ENCODE measurements at places on chromosomes 13 and 19.

- DNase-seq: no peak
Observed at GRCh38 chr13:34349091-34349722, 531.3 kb downstream of the RFC3 start.

DNA sequence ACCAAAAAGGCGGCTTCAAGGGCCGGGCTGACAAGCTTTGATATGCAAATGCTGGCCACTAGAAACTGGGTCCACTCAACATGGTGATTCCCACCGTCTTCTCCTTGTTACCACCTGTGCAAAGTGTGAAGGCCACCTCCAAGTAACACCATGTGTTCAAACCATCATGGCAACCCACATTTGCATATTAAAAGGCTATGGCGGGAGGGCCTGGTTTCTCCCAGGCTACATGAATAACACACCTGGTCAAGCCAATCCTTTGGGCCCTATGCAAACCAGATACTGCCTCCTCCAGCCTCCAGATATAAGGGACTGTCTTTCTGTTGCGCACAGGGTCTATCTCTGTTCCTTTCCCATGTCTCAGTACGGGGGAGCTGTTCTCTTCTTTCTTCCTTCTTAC is 36.6 kb upstream of the ZSCAN5A start:
- DNase-seq: no peak

GRCh38 chr13:76307142-76307541 is 579.1 kb downstream of the KCTD12 start:
- no peak for DNase-seq

GRCh38 chr19:45350477-45351058 is 10.0 kb downstream of the KLC3 start:
- no peak for DNase-seq

DNA sequence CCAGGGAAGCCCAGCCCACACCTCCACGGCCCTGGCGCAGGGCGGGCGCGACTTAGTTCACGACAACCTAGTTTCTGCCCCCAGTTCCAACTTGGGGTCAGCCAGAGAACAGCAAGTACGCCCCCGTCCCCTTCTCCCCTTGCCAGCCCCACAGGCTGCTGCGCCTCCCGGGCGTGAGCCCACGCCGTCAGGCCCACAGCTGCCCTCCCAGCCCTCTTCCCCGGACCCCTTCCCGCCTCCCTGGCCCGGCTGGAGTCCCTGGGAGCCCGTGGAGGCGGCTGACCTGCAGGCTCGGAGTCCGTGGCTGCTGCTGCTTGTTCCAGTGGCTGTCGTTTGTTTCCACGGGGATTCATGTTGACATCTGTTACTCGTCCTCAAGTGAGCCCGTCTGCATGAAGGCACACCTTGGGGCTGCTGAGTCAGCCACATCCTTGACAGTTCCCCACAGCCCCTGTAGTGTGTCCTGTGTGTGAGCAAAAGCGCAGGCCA is 86.0 kb downstream of the ATP11A start:
- DNase-seq: no peak

GRCh38 chr19:48480183-48480557 is 11.0 kb downstream of the CYTH2 start:
- no peak for DNase-seq

GRCh38 chr13:110192472-110192871 is 114.5 kb downstream of the COL4A1 start:
- DNase-seq: no peak

DNA sequence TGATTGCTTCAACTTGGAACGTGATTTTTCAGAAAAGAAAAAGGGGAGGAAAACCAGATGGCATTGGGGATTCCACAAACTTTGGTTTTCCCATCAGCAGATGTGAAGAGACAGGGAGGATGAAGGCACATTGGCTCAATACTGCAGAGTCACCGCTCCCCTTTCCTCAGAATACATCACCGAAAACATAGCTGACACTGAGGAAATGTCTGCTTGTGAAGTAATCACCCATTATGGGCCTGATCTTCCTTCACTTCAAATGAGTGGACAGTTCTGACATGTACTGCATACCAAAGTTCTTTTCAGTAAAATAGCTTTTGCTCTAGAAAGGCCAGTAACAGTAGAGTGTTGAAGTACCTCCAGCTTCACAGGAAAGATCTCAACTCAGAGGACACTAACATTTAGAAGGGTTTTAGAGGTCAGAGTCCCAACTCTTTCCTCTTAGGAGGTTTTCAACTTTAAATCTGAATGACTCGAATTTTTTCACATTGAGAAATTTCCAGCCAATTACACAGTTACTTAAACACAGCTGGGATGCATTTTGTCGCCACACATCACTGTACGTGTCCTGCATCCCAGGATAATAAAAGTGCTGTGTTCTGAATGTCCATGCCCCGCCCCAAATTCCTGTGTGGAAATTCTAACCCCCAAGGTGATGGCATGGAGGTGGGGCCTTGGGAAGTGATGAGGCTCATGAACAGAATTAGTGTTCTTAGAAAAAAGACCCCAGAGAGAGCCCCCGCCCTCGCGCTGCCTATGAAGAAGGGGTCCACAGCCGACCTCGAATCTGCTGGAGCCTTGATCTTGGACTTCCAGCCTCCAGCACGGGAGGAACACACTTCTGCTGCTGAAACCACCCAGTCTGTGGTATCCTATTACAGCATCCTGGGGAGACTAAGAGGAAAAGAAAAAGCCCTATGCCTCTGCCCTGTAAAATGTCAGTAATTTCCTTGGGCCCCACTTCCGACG is 77.7 kb downstream of the COL4A1 start:
- no peak for DNase-seq

GRCh38 chr19:19204181-19204580 is 967 bp upstream of the NR2C2AP start:
- DNase-seq: no peak

GRCh38 chr13:23147827-23148226 is 33.0 kb upstream of the SGCG start:
- no peak for DNase-seq

GRCh38 chr13:108352599-108352998 is 83.1 kb downstream of the TNFSF13B start:
- no peak for DNase-seq

DNA sequence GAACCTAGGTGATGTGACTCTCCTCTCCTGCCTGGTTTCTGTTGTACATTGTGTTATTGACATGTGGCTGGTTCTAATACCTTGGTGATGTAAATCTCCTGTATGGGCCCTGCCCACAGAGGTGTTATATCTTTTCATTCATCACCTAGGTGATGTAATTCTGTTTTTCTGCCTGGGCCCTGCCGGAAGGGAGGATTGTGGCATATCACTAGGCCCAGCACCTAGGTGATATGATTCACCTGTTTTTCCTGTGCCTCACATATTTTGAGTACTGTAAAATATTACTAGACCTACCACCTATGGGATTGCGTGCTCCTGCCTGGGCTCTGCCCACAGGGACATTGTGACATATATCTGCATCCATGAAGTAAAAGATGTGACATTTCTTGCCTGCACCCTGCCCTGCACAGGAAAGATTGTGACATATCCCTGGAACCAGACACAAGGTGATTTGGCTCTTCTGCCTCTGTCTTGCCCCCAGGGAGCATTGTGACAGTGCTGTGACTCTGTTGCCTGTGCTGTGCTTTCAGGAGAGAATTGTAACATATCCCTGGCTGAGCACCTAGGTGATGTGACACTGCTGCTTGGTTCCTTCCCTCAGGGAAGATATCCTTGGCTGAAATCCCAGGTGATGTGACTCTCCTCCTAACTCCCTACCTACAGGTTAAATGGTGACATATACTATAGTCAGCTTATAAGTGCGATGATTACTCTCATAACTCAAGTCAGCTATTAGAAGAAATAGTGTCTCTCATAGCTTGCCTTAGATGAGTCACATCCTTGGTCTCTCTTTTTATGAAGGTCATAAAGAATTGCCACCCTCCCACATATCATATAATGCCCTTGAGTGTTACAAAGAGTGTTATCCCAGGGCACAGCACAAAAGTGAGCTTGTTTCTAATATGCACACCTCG is 13.3 kb upstream of the ZNF681 start:
- no peak for DNase-seq

DNA sequence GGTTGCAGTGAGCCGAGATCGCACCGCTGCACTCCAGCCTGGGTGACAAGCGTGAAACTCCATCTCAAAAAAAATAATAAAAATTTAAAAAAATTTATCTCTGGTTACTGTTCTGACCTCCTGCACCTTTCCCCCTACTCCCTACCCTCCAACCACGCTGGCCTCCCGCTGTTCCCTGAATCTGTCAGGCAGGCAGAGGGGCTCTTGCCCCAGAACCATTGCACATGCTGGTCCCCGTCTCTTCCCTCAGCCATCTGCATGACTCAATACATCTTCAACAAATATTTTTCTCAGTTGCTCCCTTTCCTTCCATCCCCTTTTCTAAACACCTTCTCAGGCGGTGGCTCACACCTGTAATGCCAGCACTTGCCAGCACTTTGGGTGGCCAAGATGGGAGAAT is 1.1 kb upstream of the FAM187B start:
- no peak for DNase-seq

DNA sequence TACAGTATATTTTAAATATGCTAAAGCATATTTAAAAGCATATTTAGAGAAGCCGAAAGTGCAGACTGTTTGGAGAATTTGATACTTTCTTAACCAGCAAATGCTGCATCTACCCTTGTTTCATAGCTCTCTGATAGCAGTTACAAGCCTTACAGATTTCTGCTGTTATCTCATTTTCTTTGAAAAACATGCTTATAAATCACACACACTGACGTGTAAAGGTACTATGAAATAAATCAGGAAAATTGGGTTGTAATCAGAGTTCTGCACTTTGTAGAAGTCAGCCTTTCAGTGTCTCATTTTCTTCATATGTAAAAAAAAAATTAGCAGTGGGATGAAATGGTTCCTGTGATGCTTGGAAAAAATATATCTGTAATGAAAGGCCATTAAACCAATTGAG is 1432.4 kb upstream of the ATXN8OS start:
- no peak for DNase-seq

GRCh38 chr13:79297128-79297527 is 108.9 kb downstream of the RBM26 start:
- no peak for DNase-seq

DNA sequence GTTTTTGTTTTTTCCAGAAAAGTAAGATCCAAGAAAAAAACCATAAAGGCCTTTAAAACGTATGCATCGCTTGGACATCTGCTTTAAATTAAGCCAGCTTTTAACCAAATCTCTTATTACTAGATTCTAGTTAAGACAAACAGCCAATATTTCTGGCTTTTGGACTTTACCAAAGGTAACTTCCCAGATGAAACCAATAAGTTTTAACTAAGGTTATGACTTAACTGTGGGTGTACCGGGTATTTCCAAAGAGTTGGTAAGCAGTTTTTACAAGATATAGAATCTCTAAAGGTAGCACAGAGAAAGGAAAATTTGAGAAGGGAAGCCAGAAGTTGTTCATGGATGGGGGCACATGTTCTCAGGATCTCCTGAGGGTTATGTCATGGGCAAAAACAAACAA is 34.0 kb downstream of the CEACAM1 start:
- DNase-seq: no peak

DNA sequence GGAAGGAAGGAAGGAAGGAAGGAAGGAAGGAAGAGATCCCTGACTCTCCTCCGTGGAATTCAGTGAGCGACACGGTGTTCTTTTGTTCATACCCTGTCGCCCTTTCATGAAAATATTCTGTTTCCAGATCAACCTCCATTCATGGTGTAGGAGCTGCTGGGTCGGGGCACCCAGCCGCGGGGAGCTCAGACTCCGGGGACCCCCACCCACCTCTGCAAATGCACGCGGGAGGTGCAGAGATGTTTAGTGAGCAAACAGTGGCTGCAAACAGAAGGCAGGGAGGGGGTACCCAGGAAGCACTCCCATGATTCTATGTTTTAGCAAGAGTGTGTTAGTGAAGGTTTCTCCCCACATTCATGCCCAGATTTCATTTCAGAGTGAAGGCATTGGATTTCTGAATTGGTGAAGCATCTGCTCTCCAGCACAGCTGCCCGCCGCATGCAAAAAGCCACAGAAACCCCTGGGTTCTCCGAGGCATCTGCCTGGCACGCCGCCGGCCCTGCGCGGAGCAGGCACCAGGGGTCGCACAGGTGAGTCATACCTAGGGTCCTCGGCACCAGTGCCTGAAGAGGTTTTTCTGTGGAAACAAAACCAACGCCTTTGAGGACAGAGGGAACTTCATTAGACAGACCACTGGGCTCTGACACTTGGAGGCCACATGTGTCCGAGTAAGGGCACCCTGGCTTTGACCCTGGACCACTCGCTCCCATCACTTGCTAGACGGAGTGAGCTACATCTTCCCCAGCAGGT is 80.6 kb downstream of the ZNF557 start:
- no peak for DNase-seq

- DNase-seq: no peak
Observed at GRCh38 chr13:30551189-30551588, 66.5 kb upstream of the USPL1 start.

DNA sequence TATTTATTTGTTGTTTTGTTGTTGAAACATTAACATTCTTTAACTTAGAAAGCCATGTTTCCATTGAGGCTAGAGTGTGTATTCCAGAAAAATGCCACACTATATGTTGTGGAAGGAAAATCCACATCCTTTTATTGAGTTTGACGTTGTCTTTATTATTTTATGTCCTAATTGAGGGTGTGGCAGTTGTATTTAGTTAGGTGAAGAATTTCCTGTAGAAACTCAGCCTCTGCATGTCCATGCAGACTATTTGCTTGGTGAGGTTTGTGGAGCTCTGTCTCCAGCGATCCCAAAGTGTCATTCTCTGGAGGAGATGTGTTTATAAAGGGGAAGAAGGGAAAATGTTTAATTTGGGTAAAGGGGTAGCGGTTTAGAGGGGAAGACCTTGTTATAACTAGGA is 46.6 kb downstream of the AKAP11 start:
- DNase-seq: no peak

GRCh38 chr19:57786906-57787305 is 17.4 kb downstream of the ZNF586 start:
- no peak for DNase-seq

DNA sequence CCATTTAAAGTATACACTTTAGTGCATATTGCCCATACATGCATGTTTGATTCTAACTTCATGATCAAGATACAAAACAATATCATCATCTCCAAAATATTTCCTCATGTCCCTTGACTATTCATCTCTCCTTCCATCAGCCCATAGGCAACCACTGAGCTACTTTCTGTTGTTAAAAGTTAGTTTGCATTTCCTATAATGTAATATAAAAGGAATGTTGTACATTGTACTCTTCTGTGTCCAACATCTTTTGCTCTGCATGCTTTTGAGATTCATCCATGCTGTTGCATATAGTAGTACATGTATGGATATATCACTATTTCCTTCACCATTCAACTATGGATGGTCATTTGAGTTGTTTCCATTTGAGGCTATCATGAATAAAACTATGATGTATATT is 74.7 kb downstream of the ITGBL1 start:
- DNase-seq: no peak

DNA sequence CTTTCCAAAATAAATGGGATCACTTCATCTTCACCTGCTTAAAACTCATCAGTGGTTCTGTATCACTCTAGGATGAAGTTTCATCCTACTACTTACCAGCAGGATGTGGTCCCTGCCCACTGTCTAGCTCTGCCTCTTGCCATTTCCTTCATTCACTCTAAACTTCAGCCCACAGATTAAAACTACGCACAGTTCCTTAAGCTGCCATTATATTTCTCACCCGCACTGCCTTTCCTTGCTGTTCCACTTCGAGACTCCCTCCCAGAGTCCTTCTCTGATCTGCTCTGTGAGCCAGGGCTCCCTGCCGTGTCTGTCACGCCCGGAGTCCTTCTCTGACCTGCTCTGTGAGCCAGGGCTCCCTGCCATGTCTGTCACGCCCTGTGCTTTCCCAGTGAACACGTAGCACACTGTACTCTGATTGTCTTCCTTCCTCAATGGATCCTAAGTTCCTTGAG is 52.0 kb upstream of the NPAS1 start:
- no peak for DNase-seq

Measured in activated T-helper 1 cell treated with anti-CD3 and anti-CD28 coated beads, Interleukin-2, amount 50 U/mL, for 16 hours (primary cell).